NCI-H2081 treated with DMSO at 0.1 percent for 48 hours (cell line): ENCODE measurements at places on chromosomes 11 and 22.

DNA sequence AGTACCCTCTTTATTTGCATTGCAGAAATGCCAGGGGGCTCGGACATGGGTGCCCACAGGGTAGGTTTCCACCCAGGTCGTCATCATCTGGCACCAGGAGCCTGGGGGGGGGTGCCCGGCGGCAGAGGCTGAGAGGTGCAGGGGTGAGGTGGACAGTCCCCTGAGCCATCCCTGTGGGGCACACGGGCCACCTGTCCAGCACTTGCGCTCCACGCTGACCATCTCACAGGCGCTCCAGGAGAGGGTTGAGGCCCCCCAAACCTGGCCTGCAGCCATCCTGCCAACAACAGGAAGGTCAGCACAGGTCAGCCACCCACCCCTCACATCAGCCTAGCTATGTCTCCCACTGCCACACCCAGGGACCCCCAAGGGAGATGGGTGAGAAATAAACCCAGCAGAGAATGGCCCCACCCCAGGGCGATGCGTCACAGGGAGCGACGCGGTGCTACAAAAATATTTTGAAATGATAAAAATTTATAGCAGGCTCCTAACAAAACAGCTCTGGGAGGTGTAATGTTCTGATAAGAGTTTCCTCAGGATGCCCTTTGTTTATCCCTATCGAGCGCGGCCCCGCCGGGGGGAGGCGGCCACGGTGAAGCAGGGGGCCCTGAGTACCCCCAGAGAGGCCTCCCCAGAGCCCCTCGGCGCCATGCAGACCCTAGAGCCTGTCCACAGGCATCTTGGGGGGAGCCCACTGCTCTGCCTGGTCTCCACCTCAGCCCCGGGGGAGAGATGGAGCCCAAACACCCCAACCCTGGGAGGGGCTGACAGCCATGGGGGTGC is 21.0 kb upstream of the GNB1L start:
- DNase-seq = no peak

DNA sequence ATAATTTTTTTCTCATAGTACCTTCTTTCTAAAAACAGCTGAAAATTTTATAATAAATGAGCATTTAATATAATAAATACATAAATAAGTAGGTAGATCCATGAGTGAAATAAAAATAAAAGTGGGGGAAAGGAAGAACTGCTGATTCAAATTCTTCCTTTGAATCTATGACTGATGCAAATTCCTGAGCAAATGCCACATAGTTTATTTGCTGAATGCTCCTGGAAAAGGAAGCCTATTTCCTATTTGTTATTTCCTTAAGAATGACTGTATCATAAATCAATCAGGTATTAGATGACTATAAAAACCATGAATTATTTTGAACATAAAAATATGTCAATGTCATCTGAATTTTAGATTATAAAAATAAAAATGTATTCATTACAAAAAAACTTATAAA is 16.6 kb downstream of the BTBD10 start:
- no peak for DNase-seq

DNA sequence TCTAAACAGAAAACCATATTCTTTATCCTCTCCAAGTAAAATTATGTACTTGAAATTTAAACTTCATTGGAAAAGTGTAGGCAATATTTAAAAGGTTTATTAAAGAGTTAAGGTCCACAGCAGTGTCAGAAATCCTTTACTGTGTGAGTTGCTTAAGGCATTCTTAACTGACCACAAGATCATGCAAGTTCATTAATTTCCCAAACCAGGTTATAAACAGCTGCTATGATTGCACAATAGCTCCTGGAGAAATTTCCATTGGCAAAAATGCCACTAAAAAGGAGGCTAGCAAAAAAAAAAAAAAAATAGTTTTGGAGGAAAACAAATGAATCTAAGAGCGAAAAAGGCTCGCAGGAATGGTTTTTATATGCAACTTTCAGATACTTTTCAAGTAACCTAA is 106.2 kb downstream of the ETS1 start:
- DNase-seq = no peak

GRCh38 chr22:37118083-37118482 is 8.6 kb upstream of the TMPRSS6 start:
- DNase-seq = no peak

DNA sequence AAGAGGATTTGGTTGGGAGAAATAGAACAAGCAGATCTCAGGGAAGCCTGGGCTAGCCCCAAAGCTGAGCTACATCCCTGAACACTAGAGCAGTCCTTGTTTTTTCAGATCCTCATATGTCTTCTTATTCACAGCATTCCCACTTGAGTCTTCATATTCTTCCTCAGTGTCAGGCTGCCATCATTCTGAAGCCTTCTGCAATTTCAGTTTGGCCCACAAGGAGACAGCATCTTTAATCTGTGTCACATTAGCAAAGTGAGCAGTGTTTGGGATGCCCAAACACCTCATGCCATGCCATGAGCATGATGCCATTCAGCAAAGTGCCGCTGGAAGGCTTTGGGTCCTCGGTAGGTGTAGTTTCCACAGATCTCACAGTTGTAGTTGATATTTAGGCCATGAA is 56.6 kb downstream of the SCN3B start:
- no peak for DNase-seq

GRCh38 chr11:32172041-32172847 is 81.4 kb downstream of the RCN1 start:
- no peak for DNase-seq

DNA sequence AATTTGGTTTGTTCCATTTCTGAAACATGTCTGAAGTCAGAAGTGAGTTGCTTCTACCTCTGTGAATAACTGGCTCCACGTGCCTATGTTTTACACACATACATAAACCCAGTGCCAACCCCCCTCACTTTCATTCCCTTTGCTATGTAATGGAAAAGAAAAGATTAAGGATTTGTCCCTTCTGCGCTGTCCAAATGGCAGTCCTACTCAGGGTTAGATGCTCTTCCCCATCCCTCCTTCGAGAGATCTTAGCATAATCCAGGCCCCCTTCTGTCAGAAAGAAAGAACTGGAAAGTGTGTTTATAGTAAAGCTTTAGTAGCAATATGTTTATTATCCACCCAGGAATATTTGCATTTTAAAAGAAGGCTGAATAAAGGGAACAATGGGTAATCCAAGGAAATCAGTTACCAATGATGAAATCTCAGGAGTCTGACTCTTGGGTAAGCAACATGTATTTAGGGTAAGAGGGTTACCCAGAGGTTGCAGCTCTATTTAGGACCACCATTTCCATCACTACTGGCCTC is 3.1 kb upstream of the LAYN start:
- no peak for DNase-seq

DNA sequence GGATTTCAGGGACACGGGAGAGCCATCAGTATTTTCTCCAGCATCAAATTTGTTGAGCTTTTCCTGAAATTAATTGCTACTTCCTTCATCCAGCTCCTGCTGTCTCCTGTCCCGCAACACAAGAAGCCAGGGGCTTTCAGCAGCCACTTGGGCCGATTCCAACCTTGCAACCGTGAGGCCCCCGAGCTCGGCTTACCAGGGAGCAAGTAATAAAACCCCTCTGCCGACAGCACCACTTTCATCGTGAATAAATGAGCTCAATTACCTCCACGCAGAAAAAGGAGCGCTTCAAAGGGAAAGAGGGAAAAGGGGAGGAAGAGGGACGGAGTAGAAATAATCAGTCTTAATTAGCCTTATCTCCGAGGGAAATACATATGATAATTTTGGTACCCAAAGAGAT is 76.6 kb downstream of the CELSR1 start:
- no peak for DNase-seq
